ENCODE measurements at places on chromosomes 13 and 19.

- DNase-seq: peak; percentile 34
Measured at GRCh38 chr19:9936326-9937000, at the start of gene OLFM2. OLFM2 (minus strand) TSS chr19:9936515; CDS start chr19:9936366, 149 bp downstream.

- no peak for DNase-seq
Measured at GRCh38 chr19:7297742-7298141, 3.5 kb upstream of the INSR start.

GRCh38 chr13:29594710-29595379 lies 643 bp downstream of the SLC7A1 start:
- DNase-seq: peak; percentile 52

DNA sequence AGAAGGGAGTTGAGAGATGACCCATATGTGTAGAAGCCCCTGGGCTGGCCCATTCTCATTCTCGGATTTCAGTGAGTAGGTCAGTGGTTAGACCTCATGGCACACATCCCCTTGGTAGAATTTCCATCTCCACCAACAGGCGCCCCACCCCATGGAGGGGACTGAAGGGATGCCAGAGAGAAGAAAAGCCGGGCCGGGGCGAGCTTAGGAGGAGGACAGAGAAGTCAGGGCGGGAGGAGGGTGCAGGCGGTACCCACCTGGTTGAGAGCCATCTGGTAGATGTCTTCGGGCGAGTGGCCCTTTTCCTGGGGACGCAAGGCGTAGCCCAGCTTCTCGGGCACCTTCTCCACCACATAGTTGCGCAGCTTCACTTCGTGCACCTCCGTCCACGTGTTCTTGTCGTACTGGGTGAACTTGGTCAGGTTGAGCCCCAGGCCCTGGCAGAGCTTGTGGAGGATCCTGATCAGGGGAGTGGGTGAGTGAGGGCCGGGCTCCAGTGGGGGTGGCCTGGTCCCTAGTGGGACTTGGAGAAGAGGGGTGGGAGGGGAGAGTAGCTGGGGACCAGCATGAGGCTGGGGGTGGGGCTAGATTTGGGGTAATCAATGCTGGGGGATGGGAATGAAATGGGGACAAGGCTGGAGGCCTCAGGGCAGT lies 2.5 kb downstream of the IL4I1 start:
- DNase-seq: no peak

- DNase-seq: no peak
Measured at GRCh38 chr13:52991344-52992020, 37.1 kb upstream of the OLFM4 start.

DNA sequence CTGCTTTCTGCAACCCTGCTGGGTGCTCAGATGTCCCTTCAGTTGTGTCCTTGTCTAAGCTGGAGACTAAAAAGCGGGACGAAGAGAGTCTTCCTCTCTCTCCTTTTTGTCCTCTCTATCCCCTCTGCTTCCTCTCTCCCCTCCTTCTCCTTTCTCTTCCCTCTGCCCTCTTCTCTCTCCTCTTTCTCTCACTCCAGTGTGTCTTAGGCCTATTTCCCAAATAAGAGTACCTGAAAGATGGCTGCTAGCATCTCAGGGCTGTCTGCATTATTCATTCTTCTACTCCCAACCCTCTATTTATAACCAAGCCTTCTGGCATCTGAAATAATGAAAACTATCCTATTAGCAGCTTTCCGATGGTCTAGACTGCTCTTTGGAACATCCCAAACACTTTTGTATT lies 729.8 kb downstream of the UQCRFS1 start:
- DNase-seq: no peak

DNA sequence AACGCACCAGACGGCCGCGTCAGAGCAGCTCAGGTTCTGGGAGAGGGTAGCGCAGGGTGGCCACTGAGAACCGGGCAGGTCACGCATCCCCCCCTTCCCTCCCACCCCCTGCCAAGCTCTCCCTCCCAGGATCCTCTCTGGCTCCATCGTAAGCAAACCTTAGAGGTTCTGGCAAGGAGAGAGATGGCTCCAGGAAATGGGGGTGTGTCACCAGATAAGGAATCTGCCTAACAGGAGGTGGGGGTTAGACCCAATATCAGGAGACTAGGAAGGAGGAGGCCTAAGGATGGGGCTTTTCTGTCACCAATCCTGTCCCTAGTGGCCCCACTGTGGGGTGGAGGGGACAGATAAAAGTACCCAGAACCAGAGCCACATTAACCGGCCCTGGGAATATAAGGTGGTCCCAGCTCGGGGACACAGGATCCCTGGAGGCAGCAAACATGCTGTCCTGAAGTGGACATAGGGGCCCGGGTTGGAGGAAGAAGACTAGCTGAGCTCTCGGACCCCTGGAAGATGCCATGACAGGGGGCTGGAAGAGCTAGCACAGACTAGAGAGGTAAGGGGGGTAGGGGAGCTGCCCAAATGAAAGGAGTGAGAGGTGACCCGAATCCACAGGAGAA lies 1.9 kb downstream of the PPP1R12C start:
- DNase-seq: no peak

DNA sequence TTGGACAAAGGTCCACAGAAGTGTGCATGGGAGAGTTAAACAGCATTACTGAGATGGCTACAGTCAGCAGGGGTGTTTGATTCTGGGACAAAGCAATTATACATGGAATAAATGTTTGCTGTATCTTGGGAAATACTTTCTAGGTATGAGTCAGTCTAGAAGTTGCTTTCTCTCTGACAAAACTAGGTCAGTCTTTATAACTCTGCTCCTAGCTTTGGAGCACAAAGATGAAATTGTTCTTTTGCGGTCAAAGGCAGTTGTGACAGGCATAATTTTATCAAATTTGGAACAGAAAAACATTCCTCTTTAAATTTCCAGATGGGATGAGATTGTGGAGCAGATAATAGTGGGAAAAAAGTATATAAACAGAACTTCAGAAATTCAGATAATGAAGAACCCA lies 1045.4 kb upstream of the MIR17HG start:
- DNase-seq: no peak

GRCh38 chr13:48731957-48732569 lies 78.3 kb downstream of the CYSLTR2 start:
- peak; percentile 39 for DNase-seq

GRCh38 chr19:52237771-52238400 lies 31.5 kb upstream of the ZNF766 start:
- DNase-seq: peak; percentile 29
